Effector CD4-positive, alpha-beta T cell (primary cell): ENCODE measurements at places on chromosomes 5 and 9.

DNA sequence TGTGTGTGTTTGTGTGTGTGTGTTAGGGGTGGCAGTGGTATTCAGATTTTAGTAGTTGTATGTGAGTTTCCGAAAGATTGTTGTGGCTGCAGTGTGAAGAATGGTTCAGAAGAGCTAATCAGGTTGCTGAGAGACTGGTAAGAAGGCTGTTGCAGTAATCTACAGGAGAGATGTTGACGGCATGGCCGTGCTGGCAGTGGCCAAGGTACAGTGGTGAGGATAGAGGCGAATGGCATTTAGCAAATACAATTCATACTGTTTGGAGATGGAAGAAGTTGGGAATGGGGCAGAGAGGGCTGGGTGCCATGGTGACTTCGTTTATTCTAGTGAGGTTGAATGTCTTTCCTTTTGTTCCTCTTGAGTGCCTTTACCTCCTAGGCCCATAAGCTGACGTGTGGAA is 77.5 kb upstream of the SPATA31D4 start:
- no peak for DNase-seq

GRCh38 chr5:65105301-65105700 is 336.6 kb downstream of the CWC27 start:
- no peak for DNase-seq

DNA sequence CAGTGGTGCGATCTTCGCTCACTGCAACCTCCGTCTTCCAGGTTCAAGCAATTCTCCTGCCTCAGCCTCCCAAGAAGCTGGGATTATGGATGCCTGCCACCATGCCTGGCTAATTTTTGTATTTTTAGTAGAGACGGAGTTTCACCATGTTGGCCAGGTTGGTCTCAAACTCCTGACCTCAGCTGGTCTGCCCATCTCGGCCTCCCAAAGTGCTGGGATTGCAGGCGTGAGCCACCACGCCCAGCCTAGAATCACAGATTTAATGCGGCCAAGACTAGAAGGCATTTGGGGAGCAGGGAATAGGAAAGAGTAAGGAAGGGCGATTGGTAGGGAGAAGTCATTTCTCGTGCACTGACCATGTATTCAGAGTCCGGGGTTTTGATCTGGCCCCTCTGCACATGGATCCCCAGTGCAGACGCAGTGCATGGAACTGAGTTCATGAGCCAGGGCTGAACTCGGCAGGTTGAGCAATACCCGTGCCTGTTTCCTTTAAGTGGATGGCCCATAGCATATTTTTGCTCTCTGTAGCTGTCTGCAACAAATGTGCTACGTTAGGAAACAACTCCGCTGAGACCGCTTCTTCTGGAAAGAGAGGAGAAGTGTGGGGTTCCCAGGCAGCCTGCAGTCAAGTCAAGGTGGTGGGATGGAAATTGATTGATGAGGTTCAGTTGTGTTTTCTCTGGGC is 3.4 kb upstream of the HMCN2 start:
- DNase-seq = no peak

- no peak for DNase-seq
These were observed 1398.3 kb upstream of the CDH6 start for GRCh38 chr5:29795096-29795652.

DNA sequence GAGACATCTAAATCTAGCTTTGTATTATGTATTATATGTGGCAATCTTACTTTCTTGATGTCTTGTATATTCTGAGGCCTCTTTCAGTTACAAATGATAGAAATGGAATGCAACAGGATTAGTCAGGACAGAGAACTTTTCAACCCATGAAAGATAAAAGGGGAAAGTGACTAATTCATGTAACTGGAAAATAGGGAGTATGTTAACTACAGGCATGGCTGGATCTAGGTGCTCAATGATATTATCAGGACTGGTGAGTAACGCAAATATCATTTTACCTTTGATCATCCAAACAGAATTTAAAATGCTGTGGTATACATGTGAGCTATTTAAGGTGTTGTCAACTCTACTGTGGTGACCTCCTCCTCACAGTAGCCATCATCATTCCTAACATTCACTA is 215.7 kb upstream of the GLRA1 start:
- no peak for DNase-seq

GRCh38 chr9:16221822-16222547 is 648.5 kb downstream of the BNC2 start:
- no peak for DNase-seq

DNA sequence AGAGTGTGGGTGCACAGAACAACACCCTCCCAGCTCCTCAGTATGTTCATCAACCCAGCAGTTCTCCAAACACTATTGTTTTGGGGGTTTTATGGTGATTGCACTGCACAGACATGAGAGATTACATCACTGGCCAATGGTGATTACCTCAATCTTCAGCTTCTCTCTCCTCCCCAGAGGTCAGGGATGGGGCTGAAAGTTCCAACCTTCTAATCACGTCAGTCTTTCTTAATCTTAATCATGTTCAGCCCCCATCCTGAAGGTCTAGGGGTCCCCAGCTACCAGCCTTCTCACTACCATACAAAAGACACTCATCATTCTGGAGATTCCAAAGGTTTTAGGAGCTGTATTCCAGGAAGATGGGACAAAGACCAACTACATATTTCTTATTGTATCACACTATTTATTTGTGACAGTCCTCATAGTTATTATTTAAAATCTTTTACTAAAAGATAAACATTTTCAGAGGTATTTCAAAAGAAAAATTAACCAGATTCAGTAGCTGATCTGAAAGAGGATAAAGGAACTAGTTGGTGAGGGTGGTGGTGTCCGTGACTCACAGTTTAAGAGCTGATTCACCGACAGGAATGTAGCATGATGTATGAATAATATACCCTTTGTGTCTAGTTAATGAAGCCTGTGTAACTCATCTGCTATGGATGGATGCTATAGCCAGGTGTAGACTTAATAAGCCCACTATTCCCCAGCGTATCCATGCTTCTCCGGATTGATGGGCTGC is 35.6 kb downstream of the RASEF start:
- DNase-seq = no peak

GRCh38 chr5:126736141-126736540 is 40.8 kb upstream of the LMNB1 start:
- DNase-seq = no peak

GRCh38 chr9:124496463-124496862 is 10.7 kb downstream of the NR5A1 start:
- DNase-seq = no peak

DNA sequence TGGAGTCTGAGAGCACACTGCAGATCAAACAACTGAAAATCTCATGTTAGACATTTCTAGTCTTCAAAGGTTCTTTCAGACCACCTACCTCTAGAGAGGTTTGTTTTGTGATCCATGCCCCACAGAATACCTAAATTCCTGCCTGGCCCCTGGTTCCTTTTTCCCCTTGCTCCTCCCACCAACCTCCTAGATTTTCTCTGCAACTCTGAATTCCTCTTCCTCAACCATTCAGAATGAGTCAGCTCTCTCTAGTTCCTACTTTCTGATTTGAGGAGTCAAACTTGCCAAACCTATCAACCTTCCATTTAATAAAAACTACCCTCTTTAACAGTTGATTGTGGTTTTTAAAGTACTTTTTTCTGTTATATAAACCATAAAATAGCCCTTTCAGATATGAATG is 83.2 kb upstream of the ZNF462 start:
- DNase-seq = no peak

GRCh38 chr5:151868451-151868850 is 56.2 kb downstream of the GLRA1 start:
- DNase-seq = no peak

- DNase-seq = no peak
These were observed 377.2 kb upstream of the KLF4 start for GRCh38 chr9:107866711-107867311.

- no peak for DNase-seq
These were observed 1.8 kb upstream of the KLF4 start for GRCh38 chr9:107491081-107492053.

- no peak for DNase-seq
These were observed 1.3 kb upstream of the SLC44A1 start for GRCh38 chr9:105243015-105243686.

DNA sequence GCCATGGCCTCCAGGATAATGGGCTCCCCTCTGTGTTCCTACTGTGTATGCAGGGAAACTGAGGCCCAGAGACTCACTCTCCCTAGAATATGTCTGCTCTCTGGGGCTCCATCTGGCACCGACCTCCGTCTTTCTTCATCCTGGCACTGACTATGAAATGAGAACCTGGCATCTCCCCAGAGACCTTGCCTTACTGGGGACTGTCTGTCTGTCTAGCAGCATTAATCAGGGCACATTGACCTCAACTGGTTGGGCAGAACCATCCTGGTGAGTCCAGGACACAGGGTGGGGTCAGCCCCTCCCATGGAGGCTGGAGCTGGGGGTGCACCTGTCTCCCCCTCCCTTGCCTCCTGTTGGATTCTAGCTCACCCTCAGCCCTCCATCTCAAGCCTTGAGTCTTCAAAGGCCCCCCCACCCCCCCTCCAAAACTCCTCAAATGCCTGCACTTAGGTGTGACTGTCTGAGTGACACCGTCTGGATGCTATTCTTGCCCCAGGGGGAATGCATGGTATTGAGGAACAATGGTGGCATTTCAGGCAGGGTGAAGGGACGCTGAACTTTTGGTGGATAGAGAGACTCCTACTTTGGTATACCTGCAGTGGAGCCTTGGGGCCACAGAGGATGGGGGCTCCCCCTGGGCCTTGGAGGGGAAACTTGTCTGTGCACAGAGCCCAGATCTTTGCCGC is 12.8 kb upstream of the PITX1 start:
- no peak for DNase-seq

DNA sequence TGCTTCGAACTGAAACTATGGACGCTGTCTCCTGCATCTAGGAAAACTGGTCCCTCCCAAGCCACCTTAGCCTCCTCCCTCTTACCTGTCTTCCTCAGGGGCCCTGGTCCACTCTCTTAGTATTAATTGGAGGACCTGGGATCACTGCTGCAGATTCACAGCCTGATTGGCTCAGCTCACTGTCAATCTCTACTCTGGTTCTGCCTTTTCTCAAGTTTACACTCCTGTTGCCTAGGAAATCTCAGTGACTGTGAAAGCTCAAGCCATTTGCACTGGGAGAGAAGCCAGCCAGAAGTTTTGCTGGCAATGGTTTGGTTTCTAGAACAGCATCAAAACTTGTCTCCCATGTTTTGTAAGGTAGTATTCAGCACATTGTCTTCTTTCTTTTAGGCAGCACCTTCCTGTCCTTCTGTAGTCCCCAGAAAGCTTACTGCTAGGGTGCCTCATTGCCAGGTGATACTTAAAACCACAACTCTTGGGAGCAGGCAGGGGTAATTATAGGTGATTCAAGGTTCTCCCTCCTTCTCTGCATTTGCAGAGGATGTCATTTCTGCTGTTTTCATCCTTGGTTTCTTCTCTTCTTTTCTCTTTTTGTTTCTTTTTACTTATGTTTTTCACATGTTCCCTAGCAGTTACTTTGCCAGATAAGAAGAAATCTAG is at the start of gene CAPSL:
Gene CAPSL (minus strand): TSS at position 55 of the 660 bp plus-strand sequence. CDS start 17,502 bp downstream, outside the sequence.
- no peak for DNase-seq

DNA sequence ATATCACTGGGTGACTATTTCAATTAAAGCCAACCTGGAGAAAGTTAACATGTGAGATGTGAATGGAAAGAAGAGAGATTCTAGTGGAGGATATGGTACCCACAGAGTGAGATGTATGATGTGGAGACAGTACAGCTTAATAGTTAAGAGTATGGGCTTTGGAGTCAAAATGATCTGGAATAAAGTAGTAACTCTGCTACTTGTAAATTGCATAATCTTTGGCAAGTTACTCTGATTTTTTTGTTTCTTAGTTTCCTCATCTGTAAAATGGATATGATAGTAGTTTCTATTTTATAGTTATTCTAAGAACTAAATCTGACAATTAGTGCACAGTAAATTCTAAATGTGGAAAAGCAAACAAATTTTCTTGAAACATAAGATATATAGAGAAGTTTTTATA is 79.2 kb downstream of the ISOC1 start:
- DNase-seq = no peak

- no peak for DNase-seq
These were observed 444.7 kb downstream of the MED10 start for GRCh38 chr5:5933651-5934050.

DNA sequence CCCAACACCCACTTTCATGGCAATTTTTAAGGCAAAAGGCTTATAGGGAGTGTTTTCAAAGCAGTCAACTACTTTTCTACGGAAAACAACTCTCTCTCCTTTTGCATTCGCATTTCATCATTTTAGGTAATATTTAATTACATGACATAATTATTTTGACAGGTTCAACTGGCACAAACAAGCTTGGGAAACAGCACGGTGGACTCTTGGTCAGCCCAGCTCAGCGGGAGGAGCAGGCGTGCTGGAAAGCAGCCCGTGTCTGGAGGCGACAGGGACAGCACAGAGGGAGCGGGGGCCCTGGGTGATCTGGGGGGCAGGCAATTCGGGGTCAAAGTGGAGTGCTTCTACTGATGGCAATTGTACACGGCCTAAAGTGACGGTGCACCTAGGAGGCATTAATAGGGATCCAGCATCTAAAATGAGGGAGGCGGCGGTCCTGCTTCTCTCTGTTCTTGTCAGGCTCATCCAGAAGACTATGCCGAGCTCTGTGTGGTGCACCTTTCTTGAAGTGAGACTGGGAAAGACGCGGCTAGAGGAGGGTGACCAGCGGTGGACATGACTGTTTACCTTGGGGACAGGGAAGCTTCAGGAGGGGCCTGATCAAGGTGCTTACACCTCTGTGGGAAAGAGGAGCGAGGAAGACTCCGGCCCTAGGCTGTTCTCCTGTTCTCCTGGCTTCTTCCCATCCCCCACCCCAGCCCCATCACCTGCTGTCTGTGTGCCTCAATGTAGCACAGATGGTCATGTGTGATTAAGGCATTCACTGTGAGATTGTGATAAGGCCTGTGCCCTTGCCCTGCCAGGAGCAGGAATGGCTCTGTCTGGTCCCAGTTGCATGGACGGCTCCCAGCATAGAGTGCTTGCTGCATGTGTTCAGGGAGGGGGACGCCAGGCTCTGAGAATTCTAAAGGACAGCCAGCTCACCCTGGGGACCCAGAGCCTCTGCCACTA is 3.4 kb downstream of the MYMK start:
- DNase-seq = no peak

GRCh38 chr5:99004960-99005359 is 76.2 kb upstream of the CHD1 start:
- no peak for DNase-seq

- no peak for DNase-seq
These were observed 775 bp upstream of the LHX2 start for GRCh38 chr9:124010665-124011321.

DNA sequence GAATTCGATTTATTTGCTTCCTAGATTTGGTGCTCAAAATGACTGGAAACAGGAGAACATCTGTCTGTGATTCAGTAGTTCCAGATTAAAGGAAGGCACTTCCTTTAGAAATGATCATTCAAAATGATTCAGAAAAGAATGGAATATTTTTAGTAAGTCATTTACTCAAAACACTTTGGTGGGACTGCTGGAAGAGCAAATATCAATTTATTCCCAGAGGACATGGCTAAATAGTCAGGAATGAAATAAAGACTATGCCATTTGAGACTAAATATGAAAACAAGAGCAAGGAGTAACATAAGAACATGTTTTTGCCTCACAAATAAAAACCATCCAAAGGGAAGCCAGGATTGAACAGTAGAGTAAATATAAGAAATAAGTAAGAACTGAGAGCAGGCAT is 138.6 kb upstream of the RASA1 start:
- DNase-seq = no peak

- DNase-seq = no peak
These were observed 594.6 kb upstream of the BRINP1 start for GRCh38 chr9:119963798-119964372.

GRCh38 chr5:154568589-154568988 is 90.6 kb upstream of the HAND1 start:
- no peak for DNase-seq
